Activated CD8-positive, alpha-beta memory T cell treated with anti-CD3 and anti-CD28 coated beads for 24 hours (primary cell): ENCODE measurements at places on chromosomes 16 and 17.

GRCh38 chr16:63998-64913 lies 8.2 kb downstream of the RHBDF1 start:
- no peak for DNase-seq

DNA sequence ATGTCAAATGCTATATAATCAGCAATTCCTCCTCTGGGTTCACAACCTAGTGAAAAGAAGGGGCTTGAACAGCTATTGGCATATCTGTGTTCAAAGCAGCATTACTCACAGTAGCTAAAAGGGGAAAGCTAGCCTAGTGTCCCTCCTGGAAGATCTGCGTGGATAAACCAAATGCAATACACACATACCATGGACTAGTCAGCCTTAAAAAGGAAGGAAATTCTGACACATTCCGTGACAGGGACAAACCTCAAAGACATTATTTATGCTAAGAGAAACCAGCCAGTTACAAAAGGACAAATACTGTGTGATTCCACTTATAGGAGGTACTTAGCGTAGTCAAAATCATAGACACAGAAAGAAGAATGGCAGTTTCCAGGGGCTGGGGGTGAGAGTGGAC lies 90.1 kb downstream of the XYLT1 start:
- DNase-seq = no peak

DNA sequence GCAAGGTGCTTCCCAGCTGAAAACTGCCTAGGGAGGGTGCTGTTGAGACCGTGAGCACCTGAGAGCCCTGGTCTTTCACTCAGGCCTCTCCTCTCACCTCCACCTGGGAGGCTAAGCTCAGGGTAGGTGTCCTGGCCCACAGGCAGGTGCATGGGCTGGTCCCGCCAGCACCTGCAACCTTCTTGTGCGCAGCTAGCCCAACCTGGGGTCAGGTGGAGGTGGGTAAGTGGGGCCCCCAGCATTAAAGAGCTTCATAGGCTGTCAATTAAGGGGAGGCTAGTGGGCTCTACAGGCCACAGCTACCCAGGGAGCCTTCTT lies 8.7 kb downstream of the ADCY7 start:
- DNase-seq = no peak

DNA sequence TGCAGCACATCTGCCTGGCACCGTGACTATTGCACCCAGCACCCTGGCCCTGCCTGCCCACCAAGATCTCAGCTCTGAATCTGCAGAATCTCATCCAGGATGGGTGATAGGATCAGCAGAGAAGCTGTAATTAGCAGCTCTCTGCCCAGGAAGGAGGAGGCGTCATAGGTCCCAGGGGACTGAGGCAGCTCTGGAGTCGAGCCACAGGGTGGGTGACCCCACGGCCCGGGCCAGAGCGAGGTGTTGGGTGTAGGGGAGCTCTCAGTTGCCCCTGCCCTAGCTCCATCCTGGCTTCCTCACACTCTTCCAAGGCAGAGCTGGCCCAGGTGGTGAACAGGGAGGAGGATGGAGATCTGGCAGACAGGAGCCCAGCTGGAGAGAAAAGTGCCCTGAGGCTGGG lies 18.2 kb upstream of the FAM83G start:
- DNase-seq = no peak

DNA sequence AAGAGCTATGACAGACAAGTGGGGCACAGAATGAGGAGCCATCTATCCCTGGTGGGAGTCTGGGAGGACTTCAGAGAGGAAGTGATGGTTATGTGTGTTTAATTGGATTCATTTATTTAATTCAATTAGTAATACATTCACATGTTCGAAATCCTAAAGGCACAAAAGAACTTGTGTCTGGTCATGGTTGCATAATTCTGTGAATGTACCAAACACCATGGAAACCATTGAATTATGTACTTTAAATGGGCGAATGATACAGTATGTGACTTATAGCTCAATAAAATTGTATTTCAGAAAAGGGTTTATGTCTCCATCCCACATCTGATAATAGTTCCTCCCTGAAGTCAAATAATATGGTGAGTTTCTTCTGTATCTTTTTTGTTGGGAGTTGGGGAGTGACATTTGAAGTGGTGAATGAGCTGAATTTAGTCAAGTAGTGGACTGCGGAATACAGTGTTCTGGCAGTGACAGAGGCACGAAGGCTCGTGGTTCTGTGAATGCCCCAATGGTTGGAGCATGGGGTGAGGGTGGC lies 19.8 kb upstream of the G6PC1 start:
- no peak for DNase-seq

DNA sequence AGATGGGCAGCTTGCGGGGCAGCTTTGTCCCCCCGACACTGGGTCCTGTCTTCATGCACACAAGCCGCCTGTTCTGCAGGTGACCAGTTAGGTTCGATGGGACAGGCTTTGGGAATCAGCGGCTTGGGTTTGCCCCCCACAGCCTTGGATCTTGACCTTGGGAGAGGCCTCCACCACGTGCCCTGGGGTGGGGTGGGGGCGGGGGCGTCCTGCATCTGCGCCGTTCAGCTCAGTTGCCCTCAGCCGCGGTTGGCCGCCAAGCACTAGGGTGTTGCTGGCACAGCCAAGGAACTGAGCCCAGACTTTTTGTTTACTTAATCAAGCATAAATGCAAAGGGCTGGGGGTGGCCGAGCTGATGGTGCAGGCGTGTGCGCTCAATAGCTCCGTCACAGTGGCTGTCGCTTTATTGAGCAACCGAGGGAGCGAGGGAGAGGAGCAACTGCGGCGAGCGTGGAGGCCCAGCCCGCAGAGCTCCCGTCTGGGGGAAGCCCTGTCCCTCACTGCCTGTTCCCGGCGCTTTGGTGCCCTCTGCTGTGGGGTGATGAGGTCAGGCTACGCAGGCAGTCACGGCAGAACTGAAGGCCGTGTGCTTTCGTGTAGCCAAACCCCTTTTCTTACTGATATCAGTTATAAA lies 33.9 kb downstream of the JPH3 start:
- peak; percentile 91 for DNase-seq

GRCh38 chr16:27703545-27703944 lies 153.6 kb downstream of the KATNIP start:
- no peak for DNase-seq

DNA sequence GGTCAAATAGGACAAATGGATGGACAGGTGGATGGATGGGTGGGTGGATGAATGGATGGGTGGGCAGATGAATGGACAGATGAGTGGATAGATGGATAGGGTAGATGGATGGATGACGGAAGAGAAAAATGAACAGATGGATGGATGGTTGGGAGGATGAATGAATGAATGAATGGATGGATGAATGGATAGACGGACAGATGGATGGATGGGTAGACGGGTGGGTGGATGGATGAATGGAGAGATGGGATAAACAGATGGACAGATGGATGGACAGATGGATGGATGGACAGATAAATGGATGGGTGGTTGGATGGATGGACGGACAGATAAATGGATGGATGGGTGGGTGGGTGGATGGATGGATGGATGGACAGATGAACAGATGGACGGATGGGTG lies 232.8 kb downstream of the GRIN2A start:
- DNase-seq = no peak

DNA sequence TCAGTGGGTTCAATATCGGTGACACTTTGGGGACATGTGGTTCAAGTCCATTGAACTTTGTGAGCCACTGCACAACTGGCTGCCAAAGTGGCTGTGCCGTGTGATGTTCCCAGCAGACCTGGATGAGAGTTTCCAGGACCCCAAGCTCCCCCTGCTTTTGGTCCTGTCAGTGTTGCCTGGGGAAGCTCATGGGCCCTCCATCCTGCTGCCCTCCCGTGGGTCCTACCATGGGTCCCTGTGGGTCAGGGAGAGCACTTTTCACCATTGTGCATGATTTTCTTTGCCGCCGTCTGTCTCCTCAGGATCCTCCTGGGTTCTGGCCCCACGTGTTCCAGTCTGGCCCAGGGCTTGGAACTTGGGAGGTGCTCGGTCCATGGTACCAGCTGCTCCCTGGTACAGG lies 38.1 kb downstream of the LGALS9 start:
- peak; percentile 28 for DNase-seq

DNA sequence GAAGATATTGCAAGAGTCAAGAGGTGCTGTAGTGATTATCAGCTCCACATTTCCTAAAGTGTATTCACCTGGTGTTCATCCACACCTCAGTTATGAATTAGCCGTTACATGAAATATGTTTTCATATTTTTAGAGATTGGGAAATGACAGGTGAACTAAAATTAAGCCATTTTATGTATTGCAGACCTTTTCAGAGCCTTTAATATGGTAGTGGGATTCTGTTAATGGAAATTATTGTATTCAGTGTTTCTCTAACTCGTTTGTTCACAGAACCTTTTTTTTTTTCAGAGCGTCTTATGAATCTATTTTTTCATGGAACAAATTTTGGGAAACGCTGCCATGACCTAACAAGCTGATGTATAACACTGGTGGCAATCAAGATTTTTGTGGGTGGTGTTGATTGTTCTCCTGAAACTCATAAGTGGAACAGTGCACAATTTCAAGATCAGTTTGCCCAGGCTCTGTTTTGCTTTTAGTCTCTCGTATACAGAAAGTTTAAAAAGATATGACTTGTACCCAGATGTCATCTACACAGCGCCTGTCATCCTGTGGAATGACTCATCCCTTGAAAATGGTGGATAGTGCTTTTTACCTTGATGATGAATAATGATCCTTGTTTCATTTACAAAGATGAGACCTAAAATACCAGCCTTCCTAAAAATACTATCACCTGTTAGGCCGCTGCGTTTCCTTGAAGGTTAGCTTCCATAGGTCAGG lies 88.8 kb downstream of the ARHGAP44 start:
- DNase-seq = no peak

DNA sequence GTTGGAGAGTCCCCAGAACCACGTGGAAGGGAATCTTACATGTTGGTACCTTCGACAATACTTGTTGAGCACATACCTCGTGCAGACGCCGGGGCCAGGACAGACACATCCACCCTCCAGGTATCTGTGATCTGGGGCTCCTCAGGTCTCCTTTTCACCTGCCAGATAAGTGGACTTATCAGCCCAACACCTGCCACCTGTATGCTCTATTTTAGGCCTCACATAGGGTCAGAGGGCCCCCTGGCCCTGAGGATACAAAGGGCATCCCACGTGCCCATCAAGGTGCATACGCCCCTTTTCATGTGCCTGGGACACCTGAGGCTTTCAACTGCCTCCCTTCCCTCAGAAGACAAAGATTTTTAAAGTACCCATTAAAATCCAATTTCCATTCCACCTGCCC lies 212.7 kb downstream of the MRTFB start:
- DNase-seq = no peak

DNA sequence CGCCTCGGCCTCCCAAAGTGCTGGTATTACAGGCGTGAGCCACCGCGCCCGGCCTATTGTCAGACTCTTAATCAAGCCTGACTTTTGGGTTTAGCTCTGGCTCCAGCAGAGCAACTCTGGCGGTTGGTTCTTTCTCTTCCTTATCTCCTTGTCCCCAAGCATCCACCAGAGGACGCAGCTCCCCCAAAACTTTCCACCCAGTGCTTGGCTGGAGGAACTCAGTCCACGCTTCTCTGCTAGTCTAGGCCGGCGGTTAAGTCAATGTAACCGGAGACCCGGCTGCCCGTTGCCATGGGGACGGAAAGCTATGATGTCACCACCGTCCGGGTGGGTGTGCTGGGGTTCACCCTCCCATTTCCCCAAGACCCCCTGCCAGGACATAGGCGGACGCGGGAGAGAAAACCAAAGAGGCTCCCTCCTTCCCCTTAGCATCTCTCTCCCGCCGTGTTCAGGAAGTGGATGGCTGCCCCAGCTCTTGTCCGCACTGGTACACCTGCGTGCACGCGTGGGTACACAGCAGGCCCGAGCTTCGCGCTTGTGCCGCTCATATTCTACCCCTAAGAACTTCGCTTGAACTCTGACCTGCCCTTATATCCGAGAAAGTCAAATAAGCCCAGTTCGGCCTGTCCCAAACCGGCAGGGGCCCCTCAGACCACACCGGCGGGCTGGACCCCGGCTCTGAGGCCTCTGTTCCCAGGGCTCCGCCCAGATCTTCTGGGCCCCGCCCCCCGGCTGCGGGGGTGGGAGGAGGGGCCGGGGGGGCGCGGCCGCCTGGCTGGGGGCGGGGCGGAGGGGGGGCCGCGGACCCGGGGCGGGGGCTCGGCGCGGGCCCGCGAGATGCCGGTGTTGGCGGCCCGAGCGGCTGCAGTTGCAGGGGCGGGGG lies at the start of gene RND2:
Gene RND2, plus strand, starts transcription at position 825 of the 883 bp plus-strand sequence. CDS start 117 bp downstream, outside the sequence.
- peak; percentile 92 for DNase-seq

DNA sequence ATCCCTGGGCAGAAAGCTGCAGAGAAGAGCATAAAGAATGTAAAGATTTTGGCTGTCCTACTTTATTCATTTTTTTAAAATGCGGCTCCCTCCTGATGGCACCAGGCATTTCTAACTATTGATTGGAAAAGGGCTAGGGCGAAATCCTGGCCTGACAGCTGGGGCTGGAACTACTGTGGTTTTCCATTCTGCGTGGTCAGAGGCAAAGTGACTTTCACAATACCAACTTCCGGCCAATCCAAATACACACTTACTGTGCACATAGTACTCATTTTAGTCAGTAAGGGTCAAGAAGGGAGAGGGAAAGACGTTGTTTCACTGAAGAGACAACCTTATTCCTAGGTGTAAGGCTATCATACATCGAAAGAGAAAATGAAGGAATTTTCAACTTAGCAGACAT lies 113.8 kb upstream of the PMFBP1 start:
- no peak for DNase-seq
